ENCODE measurements at places on chromosomes 16 and 17.

GRCh38 chr16:85634747-85635544 lies 21.8 kb downstream of the GSE1 start:
- DNase-seq, result no peak

DNA sequence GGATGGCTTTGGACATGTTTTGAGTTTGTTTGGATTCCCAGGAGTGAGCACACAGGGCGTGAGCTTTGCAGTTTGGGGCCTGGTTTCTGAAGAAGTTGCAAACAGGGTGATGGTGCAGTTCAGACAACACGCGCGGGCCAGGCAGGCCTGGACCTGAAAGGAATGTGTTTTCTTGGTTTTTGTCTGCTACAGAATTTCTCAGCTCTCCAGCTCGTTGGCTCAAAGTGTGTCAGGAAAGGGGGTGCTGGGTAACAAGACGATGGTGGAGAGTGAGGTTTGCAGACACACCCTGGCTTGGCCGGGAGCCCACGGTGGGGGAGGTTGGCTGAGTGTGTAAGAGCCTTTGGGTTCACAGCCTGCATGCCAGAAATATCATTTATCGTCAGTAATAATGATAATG lies 82.3 kb downstream of the CMIP start:
- no peak for DNase-seq

- DNase-seq, result no peak
Observed at GRCh38 chr17:17201907-17202306, 4.2 kb downstream of the PLD6 start.

DNA sequence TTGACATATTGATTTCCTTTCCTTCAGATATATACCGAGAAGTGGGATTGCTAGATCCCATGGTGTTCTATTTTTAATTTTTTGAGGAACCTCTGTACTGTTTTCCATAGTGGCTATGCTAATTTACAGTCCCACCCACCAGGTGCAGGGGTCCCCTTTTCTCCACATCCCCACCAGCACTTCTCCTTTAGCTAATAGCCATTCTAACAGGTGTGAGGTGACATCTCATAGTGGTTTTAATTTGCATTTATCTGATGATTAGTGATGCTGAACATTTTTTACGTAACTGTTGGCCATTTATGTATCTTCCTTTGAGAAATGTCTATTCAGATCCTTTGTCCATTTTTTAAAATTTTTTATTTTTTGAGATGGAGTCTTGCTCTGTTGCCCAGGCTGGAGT lies 93.9 kb downstream of the SDR42E1 start:
- no peak for DNase-seq

DNA sequence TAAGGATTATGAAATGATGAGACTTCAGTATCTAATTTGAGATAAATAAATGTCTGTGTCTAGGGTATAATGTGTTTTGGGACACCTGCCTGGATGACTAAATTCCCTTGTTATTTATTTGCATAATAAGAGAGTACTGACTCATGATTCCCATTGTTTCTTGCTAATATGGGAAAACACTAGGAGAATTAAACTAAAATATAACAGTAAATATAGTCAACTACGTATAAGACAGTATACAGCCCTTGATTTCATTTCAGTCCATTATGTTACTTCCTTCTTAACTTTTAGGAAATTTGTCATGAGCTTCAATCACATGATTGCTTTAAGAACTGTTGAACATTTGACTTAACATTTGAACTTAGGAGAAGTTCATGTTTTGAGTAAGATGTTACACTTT lies 62.4 kb downstream of the VMP1 start:
- no peak for DNase-seq

GRCh38 chr17:73782641-73783381 lies 138.6 kb upstream of the SDK2 start:
- DNase-seq, result no peak

Data from NCI-H1417 treated with DMSO at 0.1 percent for 48 hours (cell line).